Activated naive CD8-positive, alpha-beta T cell treated with anti-CD3 and anti-CD28 coated beads, Interleukin-2, amount 10 ng/mL, durations not matched to agents 7 days and 5 days (primary cell): ENCODE measurements at places on chromosomes 4 and X. TPM values are rescaled to one million over a fixed set of nuclear protein-coding genes. Genes with fewer than 3 reads are reported as not detected.

Gene ABLIM2
- total RNA-seq: 2.5 TPM

Gene CXCL9
- 0.20 TPM for total RNA-seq

DNA sequence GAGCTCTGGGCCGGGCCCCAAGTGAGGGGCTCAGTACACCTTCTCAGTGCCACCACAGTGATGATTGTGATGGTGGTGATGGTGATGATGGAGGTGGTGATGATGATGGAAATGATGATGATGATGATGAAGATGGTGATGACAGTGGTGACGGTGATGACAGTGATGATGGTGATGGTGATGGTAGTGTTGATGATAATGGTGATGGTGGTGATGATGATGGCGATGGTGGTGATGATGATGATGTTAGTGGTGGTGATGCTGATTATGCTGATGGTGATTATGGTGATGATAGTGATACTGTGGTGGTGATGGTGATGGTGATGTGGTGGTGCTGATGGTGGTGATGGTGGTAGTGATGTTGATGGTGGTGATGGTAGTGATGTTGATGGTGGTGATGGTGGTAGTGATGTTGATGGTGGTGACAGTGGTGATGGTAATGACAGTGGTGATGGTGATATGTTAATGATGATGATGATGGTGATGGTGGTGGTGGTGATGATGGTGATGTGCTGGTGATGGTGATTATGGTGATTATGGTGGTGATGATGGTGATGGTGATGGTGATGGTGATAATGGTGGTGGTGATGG lies 29.9 kb downstream of the HMX1 start:
- no peaks in the 10 kb centered on the region for H3K4me1 ChIP-seq
- no peak overlapping the region for H3K27ac ChIP-seq
- H3K4me3 ChIP-seq: no peak overlapping the region
- DNase-seq: no peak
- peaks cover 1% of the 10 kb centered on the region for H3K27me3 ChIP-seq

GRCh38 chrX:136065044-136065671 lies 79.9 kb downstream of the SLC9A6 start:
- no peak for DNase-seq
- no peaks in the 10 kb centered on the region for H3K27me3 ChIP-seq
- H3K27ac ChIP-seq: peak overlapping the region; percentile 69
- H3K4me1 ChIP-seq: peaks cover 13% of the 10 kb centered on the region
- no peaks in the 10 kb centered on the region for H3K36me3 ChIP-seq
- peak overlapping the region; percentile 14 for H3K4me3 ChIP-seq

DNA sequence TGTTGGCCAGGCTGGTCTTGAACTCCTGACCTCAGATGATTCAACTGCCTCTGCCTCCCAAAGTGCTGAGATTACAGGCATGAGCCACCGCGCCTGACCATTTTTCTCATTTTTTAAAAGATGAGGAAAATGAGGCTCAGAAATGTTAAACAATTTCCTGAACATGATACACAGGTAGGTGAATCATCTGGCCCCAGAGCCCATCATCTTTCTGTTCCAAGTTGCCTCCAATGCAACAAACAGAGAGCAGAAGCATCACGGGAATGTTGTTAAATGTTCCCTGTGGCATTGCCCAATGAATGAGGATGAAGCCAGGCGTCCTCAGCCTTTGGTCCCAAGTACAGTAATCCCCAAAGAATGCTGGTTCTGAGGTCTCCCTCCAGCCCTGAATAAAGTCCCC lies 31.3 kb upstream of the ANXA5 start:
- no peaks in the 10 kb centered on the region for H3K4me1 ChIP-seq
- H3K36me3 ChIP-seq: no peaks in the 10 kb centered on the region
- no peak overlapping the region for H3K4me3 ChIP-seq
- H3K27ac ChIP-seq: no peak overlapping the region

- DNase-seq: no peak
- H3K27me3 ChIP-seq: no peaks in the 10 kb centered on the region
- no peak overlapping the region for H3K4me3 ChIP-seq
- H3K4me1 ChIP-seq: peaks cover 28% of the 10 kb centered on the region
- peaks cover 15% of the 10 kb centered on the region for H3K36me3 ChIP-seq
Measured at GRCh38 chrX:42123369-42123768, 200.0 kb upstream of the CASK start.

- H3K27ac ChIP-seq: no peak overlapping the region
- DNase-seq: no peak
- H3K4me3 ChIP-seq: no peak overlapping the region
- no peaks in the 10 kb centered on the region for H3K4me1 ChIP-seq
- no peaks in the 10 kb centered on the region for H3K27me3 ChIP-seq
Measured at GRCh38 chrX:31658360-31658759, 586.5 kb upstream of the FTHL17 start.

GRCh38 chr4:66681962-66682361 lies 863.3 kb downstream of the CENPC start:
- H3K36me3 ChIP-seq: no peaks in the 10 kb centered on the region
- no peaks in the 10 kb centered on the region for H3K27me3 ChIP-seq
- H3K4me3 ChIP-seq: no peak overlapping the region
- H3K4me1 ChIP-seq: no peaks in the 10 kb centered on the region
- no peak for DNase-seq
